ENCODE measurements at places on chromosomes 11 and 22. TPM values are rescaled to one million over a fixed set of nuclear protein-coding genes. Genes with fewer than 3 reads are reported as not detected.
A peak's percentile ranks its signal among the peaks of the same experiment; 100 is the strongest.

DNA sequence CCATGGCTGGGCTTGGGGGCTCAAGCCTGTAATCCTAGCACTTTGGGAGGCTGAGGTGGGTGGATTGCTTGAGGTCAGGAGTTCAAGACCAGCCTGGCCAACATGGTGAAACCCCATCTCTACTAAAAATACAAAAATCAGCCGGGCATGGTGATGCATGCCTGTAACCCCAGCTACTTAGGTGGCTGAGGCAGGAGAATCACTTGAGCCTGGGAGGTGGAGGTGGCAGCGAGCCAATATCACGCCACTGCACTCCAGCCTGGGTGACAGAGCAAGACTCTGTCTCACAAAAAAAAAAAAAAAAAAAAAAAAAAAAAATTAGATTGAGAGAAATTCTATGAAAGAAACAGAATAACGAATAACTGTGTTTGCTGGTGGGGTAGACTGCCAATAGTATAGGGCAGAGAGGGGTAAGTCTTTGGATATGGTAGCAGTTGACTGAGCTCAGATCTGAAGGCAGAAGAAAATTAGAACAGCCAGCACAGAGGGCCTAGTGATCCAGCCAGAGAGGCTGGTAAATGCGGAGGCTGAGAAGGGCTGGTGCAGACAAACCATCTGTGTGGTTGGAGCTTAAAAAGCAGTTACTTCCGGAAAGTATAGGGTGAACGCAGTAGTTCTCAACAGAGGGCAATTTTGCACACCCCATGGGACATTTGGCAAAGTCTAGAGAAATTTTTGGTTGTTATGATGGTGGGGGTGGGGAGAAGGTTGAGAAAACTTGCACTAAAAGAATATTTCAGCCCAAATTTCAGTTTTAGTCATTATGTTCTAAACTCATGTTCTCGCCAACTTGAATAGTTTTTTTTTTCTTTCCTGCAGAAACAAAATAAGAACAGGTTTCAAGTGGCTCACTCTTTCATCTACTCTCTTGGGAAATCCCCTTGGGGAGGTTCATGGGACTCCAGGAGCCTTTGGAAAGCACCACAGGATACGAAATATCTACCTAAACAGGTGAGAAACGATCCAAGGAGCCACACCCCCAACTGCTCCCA is 1.6 kb upstream of the HORMAD2 start:
- DNase-seq = no peak

- DNase-seq = no peak
Measured at GRCh38 chr22:35343664-35344550, 37.0 kb upstream of the HMOX1 start.

DNA sequence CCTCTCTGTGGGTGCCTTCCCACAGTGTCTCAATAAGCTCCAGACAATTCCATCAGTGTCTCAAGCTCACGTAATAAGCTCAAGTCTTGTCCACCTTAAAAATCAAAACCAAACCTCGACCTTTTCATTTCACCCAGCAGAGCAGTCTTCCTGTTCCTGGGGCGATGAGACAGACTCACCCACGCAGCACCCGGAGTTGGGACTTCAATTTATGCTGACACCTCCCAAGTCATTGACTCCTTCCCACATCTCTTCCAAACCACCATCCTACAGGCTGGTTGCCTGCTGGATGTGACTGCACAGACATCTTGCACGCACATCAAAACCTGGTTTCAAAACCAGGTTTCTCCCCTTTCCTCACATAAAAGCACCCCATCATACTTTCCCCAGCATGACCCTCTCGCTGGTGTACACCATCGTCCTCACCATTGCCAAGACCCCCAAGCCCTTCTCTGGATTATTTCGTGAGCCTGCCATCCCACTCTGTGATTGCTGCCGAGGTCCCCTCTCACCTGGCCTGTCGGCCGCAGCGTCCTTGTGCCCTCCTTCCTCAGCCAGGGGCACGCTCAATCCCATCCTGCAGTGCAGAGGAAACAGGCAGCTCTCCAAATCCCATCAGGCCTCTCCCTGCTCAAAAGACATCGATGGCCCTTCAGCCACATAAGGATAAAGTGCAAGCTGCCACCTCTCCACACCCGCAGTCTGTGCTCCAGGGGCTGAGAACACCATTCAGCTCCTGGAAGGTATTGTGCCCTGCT is 45.1 kb upstream of the FBXO3 start:
- no peak for DNase-seq

DNA sequence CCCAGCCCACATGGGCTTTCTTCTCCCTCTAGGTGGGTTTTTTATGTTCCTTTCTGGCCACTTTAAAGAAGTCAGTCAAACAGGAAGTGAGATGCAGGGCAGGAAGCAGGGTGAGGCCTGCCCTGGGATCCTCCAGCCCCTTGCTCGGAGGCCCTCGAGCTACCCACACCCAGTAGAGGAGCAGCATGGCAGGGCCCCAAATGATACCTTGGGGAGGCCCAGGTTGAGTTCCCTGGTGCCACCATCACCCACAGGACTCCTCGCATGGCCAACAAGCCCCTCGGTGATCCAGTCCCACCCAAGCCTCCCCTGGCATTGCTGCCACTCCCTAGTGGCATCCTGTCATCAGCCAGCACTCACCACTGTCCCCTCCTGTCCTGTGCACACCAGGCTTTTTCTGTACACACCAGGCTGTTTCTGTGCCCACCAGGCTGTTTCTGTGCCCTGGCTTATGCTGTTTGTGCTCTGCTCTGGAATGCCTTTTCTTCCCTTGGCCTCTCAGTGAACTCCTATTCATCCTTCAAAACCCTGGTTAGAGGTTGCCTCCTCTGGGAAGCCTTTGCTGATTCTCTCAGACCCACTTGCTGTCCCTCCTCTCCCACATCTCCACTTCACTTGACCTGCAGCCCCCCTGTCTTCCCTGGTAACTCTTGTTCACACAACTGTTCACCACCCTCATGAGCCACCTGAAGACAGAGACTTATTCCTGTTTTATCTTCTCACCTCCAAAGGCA is 3.1 kb upstream of the PTGDR2 start:
- DNase-seq = no peak

DNA sequence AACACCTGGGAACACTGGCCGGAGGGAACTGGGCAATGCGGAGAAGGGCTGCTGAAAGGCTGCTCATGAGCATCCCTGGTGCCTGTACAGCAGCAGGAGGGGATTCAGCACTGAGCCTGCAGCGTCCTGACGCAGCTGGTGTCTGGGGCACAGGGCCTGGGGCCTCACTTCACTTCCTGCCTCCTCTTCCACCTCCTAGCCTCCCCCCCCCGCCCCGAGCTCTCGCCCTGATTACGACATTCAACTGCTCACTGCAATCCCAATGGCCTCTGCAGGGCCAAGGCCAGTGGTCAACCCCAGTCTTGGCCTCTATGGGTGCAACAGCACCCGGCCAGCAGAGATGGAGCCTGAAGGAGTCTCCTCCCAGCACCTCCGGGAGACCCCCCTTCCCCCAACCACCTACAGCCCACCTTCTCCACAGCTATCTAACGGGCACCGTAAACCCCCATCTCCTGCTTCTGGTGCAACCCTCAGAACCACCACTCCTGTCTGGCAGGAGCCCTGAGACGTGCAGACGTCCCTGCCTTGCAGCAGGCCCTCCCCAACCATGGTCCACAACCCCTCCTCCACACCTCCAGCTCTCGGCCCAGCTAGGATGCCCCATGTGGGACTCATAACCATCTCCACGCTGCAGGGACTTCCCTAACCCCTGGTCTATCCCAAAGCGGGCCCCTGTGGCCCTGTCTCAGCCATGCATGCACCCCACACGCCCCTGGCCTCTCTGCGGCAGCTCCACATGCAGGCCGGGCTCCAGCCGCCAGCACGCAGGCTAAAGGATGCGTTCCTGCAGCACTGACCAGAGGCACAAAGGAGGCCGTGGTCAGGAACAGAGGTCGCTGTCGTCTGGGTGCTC is 38.2 kb downstream of the BRD1 start:
- peak; percentile 38 for DNase-seq

DNA sequence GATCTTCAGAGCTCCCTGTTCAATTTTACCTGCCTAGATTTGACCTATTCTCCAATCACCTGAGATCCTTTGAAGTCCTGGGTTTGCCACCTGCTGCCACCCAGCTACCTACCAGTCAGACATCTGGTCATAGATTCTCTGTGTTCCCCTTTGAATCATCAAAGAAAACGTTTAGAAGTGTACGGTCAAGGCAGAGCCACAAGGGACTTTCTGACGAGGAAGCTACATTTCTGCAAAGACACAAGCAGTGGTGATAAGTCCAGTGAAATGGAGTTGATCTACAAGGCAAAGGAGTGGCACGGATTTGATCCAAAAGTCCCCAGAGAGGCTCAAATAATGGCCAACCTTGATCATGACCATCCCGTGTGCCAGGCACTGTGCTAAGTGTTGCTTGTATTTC is 549.9 kb downstream of the MIAT start:
- DNase-seq = no peak

DNA sequence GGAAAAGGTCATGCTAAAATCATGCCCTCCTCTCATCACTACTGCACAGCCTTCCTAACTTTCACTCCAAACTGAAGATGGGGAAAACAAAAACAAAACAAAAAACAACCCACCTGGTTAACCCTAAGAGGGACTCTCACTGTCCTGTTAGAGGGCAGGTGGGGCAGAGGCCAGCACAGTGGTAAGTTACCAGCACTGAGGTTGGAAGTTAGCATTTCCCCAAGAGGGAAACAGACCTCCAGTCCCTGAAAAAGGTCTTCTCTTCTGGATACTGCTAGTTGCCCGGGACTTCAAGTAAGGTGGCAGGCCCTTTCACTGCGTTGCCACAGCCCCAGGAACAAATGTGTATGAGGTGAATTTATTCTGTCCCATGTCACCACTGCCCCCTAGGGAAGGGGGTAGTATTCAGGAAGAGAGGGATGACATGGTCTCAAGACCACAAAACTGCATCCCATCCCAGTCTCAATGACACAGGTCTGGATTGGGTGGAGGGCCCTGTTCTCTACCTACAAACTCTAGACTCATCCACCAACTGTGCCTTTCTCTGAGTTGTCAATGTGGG is 792 bp upstream of the ADAMTS8 start:
- DNase-seq = no peak

- DNase-seq = no peak
Measured at GRCh38 chr11:47464483-47464882, 15.5 kb upstream of the RAPSN start.

GRCh38 chr11:19721176-19721575 is 8.5 kb downstream of the NAV2 start:
- DNase-seq = no peak

- DNase-seq = no peak
Measured at GRCh38 chr11:77710358-77710757, 72.8 kb upstream of the CLNS1A start.

GRCh38 chr11:125326126-125326525 is 161.6 kb downstream of the PKNOX2 start:
- DNase-seq = no peak

ANKK1 gene
- total RNA-seq = 3.2 TPM

GRCh38 chr11:35163702-35164496 is 24.9 kb downstream of the CD44 start:
- no peak for DNase-seq

GRCh38 chr11:2955906-2956476 is 26.8 kb upstream of the PHLDA2 start:
- DNase-seq = no peak

Measured in naive thymus-derived CD4-positive, alpha-beta T cell (primary cell).